ENCODE measurements at places on chromosomes 6 and 20.

- DNase-seq = no peak
Measured at GRCh38 chr6:32867022-32867477, 13.1 kb downstream of the PSMB9 start.

- no peak for DNase-seq
Measured at GRCh38 chr6:21522143-21522747, 71.3 kb upstream of the SOX4 start.

- DNase-seq = no peak
Measured at GRCh38 chr6:52195886-52196285, 9.7 kb downstream of the IL17A start.

GRCh38 chr6:138403324-138403800 lies 661 bp upstream of the HEBP2 start:
- peak; percentile 31 for DNase-seq

- DNase-seq = no peak
Measured at GRCh38 chr20:15257569-15257870, 920.1 kb upstream of the FLRT3 start.

- DNase-seq = no peak
Measured at GRCh38 chr20:57451431-57451794, 60.2 kb downstream of the RBM38 start.

DNA sequence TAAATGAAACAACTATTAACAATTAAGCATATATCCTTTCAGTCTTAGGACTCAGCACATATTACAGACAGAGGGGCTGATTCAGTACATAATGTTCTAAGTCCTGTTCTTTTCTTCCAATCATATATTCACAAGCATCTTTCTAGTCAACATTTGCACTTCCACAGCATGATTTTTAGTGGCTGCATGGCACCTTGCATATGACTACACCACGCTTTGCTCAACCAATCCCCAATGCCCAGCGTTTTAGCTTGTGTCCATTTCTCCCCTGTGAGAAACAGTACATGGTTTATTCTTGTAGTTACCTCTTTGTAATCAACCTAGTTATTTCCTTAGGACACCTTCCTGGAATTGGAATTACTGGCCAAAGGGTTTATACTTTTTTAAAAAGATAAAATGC lies 33.2 kb downstream of the AAR2 start:
- no peak for DNase-seq

GRCh38 chr6:107589199-107589598 lies 99.3 kb downstream of the SOBP start:
- no peak for DNase-seq

DNA sequence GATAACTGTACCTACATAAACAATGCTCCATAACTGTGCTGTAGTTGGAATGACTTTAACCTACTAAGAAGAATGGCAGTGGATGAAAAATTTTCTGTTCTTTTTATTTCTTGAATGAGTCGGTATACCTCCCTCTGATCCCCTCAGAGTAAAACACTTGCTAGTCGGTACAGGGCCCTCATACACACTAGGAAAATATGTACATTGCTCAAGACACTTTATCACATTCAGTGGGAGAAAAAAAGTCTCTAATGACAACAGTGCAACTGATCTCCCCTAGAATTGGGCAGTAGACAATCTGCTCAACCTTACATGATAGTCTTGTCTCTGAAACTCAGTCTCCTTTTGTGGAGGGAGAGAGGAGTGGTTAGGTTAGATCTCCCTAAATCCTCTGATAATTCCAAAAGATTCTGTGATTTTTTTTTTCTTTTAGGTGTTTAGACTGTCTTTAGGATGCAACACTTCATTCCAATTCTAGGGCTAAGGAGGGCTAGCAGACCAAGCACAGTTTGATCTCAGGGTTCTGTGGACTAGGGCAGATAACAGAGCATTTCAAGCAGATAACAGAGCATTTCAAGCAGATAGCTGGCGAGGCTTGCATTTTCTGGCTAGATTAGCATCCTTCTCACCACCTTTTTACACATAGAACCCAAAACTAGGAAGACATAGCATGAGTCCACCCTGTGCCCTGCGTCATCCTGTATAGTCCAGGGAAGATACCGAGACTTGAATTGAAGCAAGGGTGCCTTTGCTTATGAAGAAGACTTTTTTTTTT lies 100.3 kb upstream of the TNFAIP3 start:
- no peak for DNase-seq

GRCh38 chr6:11491596-11492463 lies 45.7 kb upstream of the TMEM170B start:
- DNase-seq = no peak

GRCh38 chr6:15698471-15698870 lies 35.6 kb upstream of the DTNBP1 start:
- no peak for DNase-seq

- DNase-seq = no peak
Measured at GRCh38 chr6:12426121-12426520, 136.0 kb downstream of the EDN1 start.

- DNase-seq = no peak
Measured at GRCh38 chr20:36936341-36936740, 15.2 kb downstream of the SAMHD1 start.

DNA sequence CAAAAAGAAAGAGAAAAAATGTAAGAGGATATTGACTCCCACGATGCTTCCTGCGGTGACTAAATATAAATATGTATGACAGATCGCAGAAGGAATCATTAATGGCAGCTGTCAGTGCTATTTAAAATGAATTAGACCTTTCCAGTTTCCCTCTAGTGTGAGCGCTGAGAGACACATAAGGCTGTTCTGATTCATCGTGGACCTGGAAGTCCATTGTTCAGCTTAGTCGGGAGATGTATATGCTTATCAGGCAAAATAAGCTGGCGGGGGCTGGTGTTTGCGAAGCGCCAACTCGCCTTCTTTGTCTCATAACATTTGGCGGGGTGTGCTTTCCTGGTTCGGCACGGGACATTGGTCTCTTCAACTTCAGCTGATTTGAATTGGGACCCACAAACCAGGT lies 95.4 kb downstream of the CDH4 start:
- DNase-seq = no peak

- DNase-seq = no peak
Measured at GRCh38 chr6:74713941-74714340, 491.9 kb downstream of the COL12A1 start.

DNA sequence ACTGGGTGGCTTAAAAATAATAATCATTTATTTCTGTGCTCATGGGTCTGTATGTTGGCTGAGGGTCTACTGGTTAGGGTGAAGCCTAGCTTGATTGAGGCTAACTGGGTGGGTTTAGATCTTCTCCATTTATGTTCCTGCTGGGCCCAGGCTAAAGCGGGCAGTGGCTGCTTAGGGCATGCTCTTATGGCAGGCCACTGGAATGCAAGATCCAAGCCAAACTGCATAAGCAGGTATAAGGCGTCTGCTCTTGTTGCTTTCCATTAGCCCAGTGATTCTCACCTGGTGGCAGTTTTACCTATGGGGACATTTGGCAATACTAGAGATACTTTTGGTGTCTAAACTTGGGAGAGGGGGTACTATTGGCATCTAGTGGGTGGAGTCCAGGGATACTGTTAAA lies 44.5 kb downstream of the QKI start:
- no peak for DNase-seq

GRCh38 chr20:53652090-53652858 lies 58.6 kb upstream of the ZNF217 start:
- DNase-seq = peak; percentile 94

DNA sequence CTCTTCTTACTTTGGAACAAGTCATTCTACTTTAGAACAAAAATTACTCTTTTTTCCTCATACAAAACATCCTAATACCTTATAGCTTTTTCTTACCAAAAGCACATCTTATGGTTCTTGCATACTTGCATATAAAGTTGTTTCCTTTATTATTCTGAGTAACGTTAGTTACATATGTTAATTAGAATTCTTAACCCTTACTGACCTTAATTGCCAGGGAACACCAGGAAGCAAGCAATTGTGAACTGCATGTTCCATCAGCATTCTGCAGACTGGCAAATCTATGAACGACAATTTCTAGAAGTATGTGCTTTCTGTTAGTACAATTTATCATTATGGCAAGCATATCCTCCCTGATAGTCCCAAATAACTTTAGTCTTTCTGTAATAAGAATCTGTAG lies 831.0 kb downstream of the C6orf118 start:
- no peak for DNase-seq

DNA sequence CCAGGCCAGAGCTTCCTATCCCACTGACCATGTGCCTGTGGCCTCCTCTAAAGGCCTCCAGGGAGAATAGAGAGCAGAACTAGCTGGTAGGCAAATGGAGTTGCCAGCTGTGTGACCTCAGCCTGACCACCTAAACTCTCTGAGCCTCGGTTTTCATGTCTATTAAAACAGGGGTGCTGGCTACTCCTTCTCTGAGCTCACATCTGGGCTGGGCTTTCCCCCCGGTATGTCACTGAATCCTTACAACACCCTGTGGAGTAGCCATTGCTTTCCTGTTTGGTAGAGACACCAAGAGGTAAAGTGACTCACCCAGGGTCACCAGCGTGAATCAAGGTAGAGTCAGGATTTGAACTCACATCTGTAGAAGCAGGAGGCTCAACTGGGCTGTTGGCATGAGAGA lies 132.1 kb downstream of the JPH2 start:
- no peak for DNase-seq

DNA sequence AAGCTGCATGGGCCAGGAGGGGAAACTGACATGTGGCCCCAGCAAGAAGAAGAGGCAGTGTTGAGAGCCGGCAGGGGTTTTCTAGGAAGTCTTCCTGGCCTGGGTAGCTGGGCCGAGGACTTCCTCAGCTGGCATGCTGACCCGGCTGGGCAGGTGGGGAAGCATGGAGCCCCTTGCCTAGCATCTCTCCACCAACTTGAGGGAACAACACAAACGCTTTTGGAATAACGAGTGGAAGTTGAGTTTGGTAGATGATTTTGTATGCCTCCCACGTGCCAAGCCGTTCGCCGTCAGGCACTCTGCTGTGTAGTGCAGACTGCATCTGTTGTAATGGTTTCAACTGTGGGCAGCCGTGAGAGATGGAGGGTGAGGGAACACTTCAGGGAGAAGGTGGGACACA lies 7.3 kb downstream of the TMEM181 start:
- no peak for DNase-seq

DNA sequence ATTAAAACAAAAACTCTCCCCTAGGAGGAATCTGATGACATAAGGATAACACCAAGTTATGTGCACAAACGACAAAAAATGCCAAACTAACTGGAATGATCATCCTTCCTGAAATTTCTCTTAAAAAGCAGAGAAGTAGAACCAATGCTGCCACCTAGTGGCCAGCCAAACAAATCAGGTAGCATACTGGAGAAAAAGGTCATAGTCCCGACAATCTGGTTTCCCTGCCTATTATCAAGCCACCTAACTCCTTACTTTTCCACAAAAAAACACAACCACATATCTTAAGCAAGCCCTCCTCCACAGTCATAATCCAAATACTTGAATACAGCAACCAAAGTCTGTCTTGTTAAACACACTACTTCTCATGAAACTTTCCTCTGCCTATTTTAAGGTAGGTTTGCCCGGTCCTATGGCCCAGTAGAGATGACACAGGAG lies 5.3 kb downstream of the OARD1 start:
- peak; percentile 77 for DNase-seq
